Activated CD8-positive, alpha-beta memory T cell treated with anti-CD3 and anti-CD28 coated beads for 1 hour (primary cell): ENCODE measurements at places on chromosomes 3 and 15.

GRCh38 chr3:188914552-188914951 is 257.2 kb upstream of the TPRG1 start:
- no peak for DNase-seq

GRCh38 chr15:35740761-35741160 is 194.8 kb upstream of the DPH6 start:
- DNase-seq, result no peak

- DNase-seq, result no peak
Observed at GRCh38 chr3:169493521-169494141, 169.9 kb downstream of the MECOM start.

- DNase-seq, result no peak
Observed at GRCh38 chr3:160617636-160618035, 52.3 kb upstream of the KPNA4 start.

GRCh38 chr3:22966349-22966748 is 236.8 kb upstream of the UBE2E2 start:
- no peak for DNase-seq

GRCh38 chr3:160099834-160100233 is 111.2 kb downstream of the IL12A start:
- no peak for DNase-seq

DNA sequence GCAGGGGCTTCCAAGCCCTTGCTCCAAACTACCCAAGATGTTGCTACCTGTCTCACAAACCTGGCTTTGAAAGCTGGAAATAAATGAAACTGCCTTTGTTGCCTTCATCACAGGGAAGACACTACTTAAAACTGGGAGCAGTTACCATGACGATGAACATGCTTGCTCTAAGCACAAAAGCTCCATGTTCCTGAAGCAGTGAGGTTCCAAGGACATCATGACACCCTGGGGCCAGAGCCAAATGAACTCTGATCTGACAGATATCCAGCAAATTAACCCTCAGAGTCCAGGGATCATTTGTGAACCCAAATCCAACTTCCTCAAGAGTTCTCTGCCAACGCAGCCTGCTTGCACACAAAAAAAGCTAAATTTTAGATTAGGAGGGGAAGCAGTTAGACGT is 10.7 kb downstream of the TRAIP start:
- no peak for DNase-seq

- no peak for DNase-seq
Observed at GRCh38 chr15:96072821-96073220, 257.7 kb upstream of the NR2F2 start.

DNA sequence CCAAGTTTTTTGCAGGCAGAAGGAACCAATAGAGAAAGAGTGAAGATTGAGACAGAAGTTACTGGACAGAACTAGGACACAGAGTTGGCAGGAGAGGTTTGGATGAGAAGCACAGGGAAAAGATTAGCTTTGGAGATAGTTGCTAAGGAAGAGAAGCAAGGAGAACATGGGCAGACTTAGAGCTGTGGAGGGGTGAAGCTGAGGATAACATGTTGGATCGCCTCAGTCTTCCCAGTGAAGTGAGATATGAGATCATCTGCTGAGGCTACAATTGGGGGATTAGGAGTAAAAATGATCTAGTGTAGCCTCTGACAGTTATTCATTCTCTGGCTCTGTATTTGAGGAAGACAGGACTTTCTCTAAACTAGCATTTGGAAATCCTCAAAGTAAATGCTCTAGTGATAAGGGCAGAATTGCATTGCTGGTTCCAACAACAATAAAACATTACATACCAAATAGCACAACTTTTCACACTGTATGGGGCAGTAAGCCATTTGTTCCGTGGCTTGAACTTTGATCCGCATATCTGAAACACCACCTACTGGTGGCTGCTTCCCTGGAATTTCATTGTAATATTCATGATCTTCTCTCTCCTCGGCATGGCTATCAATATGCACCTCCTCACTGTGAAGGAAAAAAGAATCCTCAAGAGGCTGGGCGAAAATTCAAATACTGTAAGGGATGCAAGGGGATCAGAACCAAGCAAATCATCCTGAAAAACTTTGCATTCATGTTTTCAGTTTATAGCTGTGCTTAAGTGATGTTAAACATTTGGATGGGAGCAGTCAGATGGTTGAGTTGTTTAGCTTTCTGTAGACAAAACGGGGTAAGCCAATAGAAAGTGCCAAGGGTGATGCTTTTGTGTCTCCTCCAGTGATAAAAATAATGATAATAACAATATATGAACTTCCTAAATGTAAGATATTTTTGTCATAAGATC is 22.2 kb upstream of the EID1 start:
- no peak for DNase-seq

DNA sequence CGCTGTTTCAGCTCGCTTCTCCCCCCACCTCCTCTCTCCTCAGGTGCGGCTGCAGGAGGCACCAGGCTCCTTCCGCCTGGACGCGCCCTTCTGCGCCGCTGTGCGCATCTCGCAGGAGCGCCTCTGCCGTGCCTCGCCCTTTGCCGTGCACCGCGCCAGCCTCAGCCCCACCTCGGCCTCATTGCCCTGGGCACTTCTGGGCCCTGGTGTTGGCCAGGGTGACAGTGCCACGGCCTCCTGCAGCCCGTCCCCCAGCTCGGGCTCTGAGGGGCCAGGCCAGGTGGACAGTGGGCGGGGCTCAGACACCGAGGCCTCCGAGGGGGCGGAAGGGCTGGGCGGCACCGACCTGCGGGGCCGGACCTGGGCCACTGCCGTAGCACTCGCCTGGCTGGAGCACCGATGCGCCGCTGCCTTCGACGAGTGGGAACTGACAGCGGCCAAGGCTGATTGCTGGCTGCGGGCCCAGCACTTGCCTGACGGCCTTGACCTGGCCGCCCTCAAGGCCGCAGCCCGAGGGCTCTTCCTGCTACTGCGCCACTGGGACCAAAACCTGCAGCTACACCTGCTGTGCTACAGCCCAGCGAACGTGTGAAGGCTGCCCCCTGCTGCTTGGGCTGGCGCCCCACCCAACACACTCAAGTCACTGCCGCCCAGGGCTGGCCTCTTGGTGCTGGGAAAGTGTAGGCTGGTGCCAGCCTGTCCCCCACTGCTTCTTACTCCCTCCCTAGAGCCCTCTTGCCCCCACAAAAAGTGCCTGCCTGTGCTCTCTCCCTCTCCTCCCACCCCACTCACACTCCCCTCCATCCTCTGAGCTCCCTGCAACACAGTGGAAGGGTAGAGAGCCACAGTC is 7.1 kb downstream of the ALG3 start:
- DNase-seq, result no peak

DNA sequence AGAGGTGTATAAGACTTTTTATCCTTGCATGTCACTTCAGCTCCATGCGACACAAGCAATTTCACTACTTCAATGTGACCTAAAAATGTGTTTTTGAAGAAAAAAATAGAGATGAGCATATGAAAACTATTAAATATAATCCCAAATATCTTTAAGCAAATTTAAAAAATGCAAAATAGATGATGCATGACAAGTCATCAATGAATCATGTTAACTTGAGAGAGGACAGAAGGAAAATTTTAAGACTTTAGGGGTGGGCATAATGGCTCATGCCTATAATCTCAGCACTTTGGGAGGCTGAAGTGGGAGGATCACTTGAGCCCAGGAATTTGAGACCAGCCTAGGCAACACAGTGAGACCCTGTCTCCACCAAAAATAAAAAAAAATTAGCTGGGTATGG is 73.3 kb downstream of the ANKRD28 start:
- DNase-seq, result no peak

DNA sequence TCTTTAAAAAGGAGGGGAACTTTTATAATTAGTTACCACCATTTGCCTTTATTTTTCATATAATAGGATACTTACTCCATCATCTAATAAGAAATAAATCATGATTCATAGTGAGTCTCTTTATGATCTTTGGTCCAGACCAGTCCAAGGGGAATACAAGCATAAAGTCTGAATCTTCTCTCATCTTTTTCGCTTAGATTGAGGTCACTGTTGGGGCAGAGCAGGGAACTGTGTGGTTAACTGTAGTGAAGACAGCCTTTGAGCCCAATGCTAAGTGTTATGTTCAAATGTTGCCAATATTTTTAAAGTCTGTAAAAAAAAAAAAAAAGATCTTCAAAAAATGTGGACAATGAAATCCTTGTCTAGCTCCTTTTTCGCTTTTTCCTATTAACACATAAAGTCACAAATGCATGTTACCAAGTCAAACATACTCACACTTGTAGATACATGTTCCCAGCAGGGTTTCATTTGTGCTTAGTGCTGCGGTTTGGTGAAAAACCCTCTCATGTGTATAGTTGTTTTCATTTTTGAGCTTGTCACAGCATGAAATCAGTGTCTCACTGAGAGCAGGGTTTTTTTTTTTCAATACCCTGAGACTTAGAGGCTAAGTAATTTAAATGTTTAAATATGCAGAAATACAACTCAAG is 72.1 kb downstream of the EPHA3 start:
- DNase-seq, result no peak

DNA sequence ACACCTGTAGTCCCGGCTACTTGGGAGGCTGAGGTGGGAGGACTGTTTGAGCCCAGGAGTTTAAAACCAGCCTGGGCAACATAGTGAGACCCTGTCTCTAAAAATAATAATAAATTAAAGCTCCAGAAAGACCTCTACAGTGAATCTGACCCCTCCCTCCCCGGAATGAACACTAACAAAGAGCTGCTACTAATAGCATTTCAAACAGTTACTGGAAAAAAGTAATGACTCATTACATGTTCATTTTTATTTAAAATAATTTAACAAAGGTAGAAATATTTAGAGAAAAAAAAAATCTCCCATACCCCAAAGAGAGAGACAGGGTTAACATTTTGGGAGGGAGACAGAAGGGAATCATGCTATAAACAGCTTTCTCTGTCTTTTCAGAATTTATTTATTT is 2.2 kb upstream of the UBA3 start:
- DNase-seq, result no peak

GRCh38 chr3:33186524-33187367 is 31.9 kb downstream of the SUSD5 start:
- no peak for DNase-seq

DNA sequence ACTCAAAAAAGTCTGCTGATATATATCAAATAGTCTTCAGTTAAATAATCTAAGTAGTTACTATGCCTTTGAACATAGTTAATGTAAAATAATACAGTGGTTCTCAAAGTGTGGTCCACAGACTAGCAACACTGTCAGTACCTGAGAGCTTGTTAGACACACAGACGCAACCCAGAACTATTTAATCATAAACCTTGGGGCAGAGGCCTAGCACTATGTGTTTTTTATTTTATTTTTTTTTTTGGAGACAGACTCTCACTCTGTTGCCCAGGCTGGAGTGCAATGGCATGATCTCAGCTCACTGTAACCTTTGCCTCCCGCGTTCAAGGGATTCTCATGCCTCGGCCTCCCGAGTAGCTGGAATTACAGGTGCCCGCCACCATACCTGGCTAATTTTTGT is 34.7 kb downstream of the GRAMD1C start:
- DNase-seq, result no peak

GRCh38 chr3:127299276-127299675 is 11.4 kb upstream of the PRR20G start:
- no peak for DNase-seq

GRCh38 chr3:150933473-150933995 is 28.3 kb upstream of the MINDY4B start:
- DNase-seq, result no peak

DNA sequence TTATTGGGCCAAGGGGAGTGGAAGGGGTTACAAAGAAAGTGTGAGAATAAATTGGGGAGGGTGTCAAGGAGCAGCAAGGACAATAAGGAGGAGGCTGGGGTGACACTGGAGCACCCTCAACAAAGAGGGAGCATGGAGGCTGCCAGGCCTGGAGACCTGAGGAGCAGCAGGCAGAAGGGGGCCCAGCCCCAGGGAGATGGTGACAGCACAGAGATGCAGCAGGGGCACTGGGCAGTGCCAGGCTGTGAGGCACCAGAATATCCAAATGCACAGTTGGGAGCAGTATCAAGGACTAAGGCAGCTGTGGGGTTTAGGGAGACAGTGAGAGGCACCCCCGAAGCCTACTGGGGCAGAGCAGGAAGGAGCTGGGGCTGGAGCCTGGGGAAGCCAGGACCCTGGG is 19.4 kb upstream of the ALAS1 start:
- no peak for DNase-seq

DNA sequence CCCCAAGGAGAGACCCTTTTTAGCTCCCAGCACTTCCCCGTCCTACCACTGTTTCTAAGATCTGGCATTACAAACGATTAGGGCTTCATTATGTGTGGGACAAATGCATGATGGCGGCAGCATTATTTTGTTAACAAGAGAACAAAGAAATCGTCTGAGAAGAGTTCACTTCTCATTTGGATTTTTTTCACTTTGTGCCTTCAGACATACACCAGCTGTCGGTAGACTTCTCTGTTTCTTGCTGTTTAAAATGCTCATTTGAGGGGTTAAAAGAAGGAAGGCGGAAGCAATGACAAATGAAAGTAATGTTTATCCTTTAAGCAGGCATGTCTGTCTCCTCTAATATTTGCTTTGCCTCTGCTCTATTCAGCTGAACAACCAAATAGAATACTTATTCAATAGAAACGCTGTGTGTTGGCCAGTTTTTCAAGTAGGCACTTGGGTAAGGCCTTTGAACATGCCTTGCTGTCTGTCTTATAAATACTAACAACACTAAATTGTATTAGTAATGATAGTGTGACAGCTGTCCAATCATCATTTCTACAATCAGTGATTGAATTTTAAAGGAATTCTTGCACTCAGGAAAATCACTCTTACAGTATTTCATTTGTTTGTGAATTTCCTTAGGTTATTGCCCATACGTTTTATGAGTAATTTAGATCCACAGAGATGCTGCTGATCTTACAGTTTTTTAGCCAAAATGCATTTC is 382.4 kb downstream of the IL5RA start:
- DNase-seq, result no peak

DNA sequence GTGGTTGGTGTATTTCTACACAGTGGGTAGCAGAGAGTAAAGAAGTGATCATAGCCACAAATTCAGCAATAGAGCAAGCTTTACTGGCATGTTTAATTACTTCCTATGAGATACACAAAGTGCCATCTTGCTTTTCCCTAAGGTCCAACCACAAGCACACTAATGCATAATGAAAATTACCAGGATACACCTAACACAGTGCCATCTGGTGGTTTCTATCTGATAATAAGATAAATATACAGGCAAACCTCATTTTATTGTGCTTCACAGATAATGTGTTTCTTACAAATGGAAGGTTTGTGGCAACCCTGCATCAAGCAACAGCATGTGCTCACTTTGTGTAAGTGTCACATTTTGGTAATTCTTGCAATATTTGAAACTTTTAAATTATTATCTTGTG is 223.0 kb downstream of the NSUN3 start:
- no peak for DNase-seq

DNA sequence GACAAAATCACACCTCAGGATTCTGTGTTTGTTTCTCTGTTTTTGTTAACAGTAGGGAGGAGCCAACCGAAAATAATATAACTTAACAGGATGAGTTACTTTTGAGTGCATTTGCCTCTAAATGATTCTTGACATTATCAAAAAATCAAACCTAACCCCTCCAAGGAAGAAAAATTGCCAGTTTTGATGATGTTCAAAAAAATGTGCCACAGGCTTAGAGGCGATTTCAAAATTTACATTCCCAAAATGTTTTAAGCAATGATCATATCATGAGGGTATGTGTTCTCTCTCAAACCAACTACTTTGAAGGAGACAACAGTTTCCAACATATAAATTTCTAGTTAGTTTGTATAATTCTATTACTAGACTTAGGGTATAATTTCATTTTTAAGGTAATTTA is 6.7 kb downstream of the VGLL3 start:
- DNase-seq, result no peak
